Activated gamma-delta T cell treated with Interleukin-2 at 50 U/mL for 16 hours (primary cell): ENCODE measurements at places on chromosomes 13 and 19.

- peak; percentile 77 for DNase-seq
These were observed 14.9 kb downstream of the ARID3A start for GRCh38 chr19:940591-941291.

DNA sequence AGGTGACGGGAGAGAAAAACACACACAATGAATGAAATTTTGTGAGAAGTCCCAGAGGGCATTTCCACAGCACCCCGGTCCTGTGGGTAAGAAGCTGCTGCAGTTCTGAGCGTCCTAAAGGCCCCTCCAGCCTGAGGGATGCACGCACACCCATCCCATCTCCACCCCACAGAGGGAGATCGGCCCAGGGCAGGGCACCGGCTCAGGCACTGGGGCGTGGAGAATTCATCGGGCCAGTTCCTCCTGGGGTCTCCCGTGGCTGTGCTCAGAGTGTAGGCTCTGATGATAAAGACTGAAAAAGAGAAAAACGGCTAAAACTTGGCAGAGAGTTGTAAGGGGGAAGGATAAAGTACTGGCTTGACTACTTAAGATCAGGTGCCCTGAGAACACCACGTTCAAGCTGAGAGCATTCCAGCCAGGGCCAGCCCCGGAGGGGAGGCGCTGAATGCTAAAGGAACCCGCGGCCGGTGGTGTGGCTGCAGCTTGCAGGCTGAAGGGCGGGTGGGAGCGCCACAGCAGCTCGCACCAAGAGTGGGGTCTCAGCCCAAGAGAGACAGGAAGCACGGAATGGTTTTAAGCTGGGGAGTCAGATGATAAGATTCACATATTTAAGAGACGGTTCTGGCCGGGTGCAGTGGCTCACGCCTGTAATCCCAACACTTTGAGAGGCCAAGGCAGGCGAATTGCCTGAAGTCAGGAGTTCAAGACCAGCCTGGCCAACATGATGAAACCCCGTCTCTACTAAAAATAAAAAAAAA lies 121.9 kb upstream of the SPACA7 start:
- DNase-seq: no peak

- DNase-seq: no peak
These were observed 77.2 kb downstream of the SPACA7 start for GRCh38 chr13:112453207-112453829.

GRCh38 chr13:26168237-26168814 lies 53.8 kb downstream of the RNF6 start:
- DNase-seq: no peak

GRCh38 chr19:29842471-29843179 lies 30.8 kb downstream of the CCNE1 start:
- no peak for DNase-seq

- no peak for DNase-seq
These were observed 184.6 kb upstream of the SOX1 start for GRCh38 chr13:111882351-111882750.

DNA sequence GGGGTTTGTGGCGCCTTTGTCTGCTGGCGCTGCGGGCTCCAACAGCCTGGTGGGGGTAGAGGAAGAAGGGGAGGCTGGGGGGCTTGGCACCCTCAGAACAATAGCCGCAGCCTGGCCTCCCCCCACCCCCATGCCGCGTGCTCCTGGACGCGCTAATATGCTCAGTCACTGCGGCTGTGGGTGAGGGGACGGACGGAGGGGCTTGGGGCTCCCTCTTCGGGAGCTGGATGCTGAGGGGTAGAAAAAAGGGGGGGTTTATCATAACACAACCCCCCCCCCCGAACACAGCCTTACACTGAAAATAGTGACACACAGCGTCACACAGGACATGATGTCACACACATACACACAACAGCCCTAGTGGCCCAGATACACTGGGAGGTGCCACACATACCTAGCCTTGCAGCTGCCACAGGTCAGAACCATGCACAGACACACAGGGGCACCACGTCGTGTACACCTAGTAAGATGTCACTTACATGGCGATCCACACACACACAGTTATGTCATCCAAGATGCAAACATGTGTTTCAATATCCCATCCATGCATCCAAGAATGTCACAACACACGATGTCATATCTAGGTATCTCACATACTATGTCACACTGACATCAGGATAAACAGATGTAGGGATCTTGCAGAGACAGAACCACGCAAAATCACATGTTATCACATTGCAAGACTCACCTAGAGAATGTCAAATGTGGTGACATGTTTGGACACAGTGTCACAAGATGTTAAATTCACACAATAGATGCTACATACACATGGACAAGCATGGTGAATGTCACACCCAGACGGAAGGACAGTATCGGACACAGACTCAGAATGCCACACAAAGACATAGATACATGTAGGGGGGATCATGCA lies 806 bp downstream of the MAST1 start:
- DNase-seq: no peak

DNA sequence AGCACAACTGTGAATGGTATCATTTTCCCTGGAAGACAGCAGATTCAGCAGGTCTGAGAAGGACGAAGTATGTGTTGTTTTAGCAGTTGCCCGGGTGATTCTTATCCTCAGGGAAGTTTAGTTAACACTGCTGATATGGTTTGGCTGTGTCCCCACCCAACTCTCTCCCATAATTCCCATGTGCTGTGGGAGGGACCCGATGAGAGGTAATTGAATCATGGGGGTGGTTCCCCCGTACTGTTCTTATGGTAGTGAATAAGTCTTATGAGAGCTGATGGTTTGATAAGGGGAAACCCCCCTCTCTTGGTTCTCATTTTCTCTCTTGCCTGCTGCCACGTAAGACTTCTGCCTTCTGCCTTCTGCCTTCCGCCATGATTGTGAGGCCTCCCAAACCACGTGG lies 81.0 kb upstream of the UBAC2 start:
- no peak for DNase-seq

GRCh38 chr19:27744926-27745768 lies 1467.8 kb downstream of the UQCRFS1 start:
- no peak for DNase-seq

DNA sequence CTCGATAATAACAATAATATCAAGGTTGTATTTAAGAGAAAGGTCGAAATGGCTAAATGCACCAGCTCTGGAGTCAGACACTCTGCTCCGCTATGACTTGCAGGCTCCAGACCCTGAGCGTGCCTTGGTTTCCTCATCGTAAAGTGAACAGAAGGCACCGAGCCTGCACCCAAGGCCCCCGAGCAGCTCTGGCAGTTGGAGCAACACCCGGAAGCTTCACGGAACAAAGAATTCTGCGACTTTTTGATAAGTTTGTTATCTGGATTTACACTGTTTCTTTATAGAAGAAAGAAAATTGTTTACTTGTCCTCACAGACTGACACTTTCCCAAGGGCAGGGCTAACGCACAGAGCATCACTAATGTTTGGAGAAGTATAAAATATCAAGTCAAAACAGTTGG lies 4.4 kb downstream of the GRTP1 start:
- no peak for DNase-seq

DNA sequence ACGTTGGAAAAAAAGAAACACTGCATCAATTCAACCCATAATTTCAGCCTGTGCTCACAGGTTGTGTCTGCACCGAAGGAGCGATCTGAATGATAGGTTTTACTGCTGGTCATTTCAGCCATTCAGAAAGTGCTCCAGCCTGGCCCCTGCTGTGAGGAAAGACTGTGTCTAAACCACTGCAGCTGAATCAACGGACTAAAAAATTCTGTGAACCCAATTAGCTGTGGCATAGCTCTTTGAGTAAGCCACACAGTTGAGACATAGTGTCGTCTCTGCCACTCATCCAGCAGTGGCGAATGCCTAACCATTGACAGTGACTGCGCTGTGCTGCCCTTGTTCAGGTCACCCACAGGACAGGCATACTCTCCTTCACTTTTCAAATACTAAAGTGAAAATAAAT lies 179.8 kb downstream of the COG6 start:
- DNase-seq: no peak

DNA sequence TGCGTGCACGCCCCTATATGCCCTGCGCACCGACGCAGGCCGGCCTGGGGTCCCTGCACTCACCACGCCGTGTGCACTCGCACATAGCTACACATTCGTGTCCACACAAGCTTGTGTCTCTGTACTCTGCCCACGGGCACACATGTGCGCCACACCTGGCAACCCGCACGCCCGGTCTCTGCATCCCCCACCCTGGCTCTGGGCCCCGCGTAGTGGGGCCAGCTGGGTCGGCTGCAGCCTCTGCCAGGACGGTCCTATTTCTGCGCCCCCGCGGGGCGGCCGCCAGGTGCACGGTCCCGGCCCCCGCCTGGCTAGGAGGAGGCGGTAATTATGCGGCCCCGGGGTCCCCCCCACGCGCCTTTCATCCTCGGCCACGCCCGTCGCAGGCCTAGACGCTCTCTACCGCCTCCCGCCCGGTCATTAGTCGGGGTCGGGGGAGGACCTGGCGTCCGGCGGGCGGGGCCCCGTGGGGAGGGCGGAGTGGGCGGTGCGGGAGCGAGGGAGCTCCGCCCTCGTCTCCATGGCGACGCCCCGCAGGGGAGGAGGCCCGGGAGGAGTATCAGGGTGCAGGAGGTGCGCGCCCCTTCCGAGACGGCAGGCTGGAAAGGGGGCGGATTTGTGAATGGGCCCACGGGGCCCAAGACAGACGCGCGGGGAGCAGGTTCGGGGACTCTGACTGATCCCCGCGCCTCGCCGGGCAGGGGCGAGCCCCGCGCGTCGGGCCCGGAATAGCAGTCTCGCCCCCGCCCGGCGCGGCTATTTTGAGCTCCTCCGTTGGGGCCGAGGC lies 2.8 kb upstream of the CIRBP start:
- DNase-seq: peak; percentile 83

- DNase-seq: no peak
These were observed 1344.9 kb downstream of the UQCRFS1 start for GRCh38 chr19:27868007-27868406.

- DNase-seq: no peak
These were observed 60.1 kb downstream of the DCT start for GRCh38 chr13:94419304-94419924.

GRCh38 chr13:30576528-30576927 lies 41.2 kb upstream of the USPL1 start:
- DNase-seq: peak; percentile 49

DNA sequence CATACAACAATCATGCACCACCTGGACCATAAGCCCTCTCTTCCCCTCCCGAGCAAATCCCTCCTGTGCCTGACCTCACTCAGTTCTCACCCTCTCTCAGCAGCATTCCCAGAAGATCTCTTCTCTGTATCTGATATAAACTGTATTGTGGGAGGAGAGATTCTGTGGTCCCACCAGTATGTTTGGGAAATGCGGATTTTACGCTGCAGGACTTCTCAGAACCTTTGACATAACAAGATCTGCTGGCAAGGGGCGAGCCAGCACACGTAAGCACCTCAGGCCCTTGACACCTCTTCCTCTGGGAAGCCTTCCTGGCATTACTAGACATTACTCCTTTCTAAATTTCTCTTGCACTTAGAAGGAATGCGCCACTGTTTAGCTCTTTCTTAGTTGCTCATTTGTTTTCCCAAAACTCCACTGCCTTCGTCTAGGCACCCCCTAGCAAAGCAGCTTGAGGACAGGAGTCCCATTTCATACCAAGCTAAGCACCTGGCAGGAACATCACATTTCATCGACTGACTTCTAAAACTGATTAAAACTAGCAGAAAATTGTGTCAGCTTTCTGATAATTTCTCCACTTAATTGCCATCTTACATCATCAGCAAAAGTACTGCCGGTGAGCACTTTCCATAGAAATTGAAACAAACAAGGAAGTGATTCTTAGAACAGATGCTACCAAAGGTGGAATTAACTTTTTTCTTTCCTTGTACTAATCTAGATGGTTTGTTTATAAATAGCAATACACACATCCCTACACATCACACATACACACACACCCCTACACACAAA lies 63.2 kb downstream of the CCDC70 start:
- no peak for DNase-seq

GRCh38 chr19:40921005-40921897 lies 39.2 kb upstream of the CYP2A7 start:
- DNase-seq: no peak

DNA sequence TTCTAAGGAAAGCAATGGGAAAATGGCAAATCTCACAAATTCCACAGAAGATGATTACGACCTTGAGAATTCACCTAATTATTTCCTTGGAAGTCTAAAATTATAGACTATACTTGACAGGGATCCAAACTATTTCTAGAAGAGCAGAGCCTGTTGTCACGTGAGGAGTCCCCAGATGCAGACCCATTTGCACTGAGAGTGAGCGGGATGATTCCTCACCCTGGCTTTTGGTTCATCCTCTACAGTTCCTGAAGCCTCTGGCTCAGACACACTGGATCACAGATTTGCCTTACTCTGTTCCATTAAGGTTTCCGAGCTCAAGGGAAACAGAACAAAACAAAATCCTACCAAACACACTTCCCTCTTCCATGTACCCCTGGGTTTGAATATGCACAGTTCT lies 23.0 kb upstream of the CYSLTR2 start:
- no peak for DNase-seq

DNA sequence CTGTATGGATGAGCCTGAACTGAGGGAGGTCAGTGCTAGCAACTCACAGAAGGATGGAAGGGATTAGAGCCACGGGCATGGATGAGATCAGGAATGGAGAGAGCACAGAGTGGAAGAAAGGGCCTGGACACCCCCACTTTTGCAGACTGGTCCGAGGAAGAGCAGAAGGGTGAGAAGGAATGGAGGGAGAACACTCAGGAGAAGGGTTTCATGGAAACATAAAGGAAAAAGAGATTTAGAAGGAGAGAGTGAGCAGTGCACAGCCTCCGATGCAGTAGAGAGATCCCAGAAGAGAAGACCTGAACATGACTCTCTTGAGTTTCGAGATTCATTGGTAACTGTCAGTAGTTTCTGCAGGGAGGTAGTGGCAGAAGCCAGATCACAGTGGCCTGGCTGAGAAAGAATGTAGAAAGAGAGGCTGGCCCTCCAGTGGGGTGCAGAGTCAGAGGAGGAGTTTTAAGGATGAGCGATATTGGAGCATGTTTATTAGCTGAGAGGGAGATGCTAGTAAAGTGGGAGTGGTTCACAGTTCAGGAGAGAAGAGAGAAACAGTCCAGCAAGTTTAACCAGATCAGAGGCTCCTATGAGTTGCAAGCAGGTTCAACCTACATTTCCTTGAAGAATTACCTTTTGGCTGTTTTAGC lies 108.9 kb downstream of the ZAR1L start:
- no peak for DNase-seq

GRCh38 chr19:335486-336066 lies 9.0 kb downstream of the MIER2 start:
- no peak for DNase-seq

GRCh38 chr19:29084266-29084665 lies 128.7 kb downstream of the UQCRFS1 start:
- no peak for DNase-seq

GRCh38 chr19:2550431-2551171 lies 74.7 kb downstream of the GADD45B start:
- no peak for DNase-seq

- DNase-seq: no peak
These were observed 4.1 kb downstream of the ZNRF4 start for GRCh38 chr19:5459360-5459759.
